Urinary bladder (tissue), 4 donors: ENCODE measurements at places on chromosomes 4 and X. TPM values are rescaled to one million over a fixed set of nuclear protein-coding genes. Genes with fewer than 3 reads are reported as not detected.

Gene MAGEA9B
- total RNA-seq = not detected

Gene RAB40AL
- total RNA-seq = 0.79 TPM

Gene FMR1NB
- total RNA-seq = not detected

Gene MUC7
- not detected for total RNA-seq

Gene PLA2G12A
- total RNA-seq = 26.6 TPM

Gene CT55
- not detected for total RNA-seq

Gene NUDT10
- 5.6 TPM for total RNA-seq

Gene FAM200B
- total RNA-seq = 42.8 TPM

Gene TMEM271
- total RNA-seq = 0.21 TPM

Gene DDX53
- not detected for total RNA-seq

Gene PTCHD1
- total RNA-seq = 6.0 TPM

Gene NEXMIF
- 3.8 TPM for total RNA-seq

Gene KANTR
- 33.1 TPM for total RNA-seq

Gene ATP2B3
- total RNA-seq = 0.69 TPM

Gene AWAT2
- not detected for total RNA-seq

Gene SLC25A43
- total RNA-seq = 12.4 TPM

Gene NOX1
- total RNA-seq = 1.3 TPM
